ENCODE measurements at places on chromosomes 13 and 19. TPM values are rescaled to one million over a fixed set of nuclear protein-coding genes. Genes with fewer than 3 reads are reported as not detected.

The SCEL gene
- not detected for total RNA-seq

DNA sequence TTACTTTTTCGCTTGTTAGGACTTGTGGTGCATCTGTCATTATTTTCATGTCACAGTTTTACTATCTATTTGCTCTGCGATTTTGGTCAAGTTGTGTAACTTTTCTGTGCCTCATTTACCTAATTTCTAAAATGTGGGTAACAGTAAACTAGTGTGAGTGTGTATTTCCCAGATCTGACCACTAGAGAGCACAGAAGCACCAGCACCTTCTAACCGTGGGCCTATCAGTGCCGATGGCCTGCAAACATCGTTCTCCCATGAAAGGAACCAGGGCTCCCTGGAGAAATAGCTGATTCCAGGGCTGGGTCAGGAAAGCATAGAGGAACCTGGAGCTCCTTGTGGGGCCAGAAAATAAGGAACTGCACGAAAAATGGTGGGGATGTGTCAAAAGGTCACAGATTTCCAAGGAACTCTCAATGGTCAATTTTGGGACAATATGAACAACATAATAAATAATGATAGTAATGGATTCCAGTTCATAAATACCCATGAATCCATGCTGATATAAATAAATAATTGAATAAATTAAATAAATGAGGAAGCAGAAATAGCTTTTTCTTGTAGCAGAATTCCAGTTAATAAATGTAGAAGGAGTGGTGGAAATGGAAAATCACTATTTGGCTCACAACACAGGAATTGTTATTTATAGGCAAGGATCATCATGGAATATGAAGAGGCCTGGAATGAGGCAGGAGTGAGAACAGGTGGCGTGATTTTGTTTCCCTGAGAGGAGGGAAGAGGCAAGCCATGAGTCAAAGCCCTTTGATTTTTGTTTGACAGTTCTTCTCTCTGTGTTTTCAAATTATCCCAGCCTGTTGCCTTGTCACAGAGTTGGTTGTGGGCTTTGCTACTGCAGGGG is 31.1 kb downstream of the CEACAM8 start:
- H3K27me3 ChIP-seq, result peaks cover 37% of the 10 kb centered on the region
- peak; percentile 39 for DNase-seq
- no peaks in the 10 kb centered on the region for H3K4me1 ChIP-seq
- H3K27ac ChIP-seq, result no peak overlapping the region
- H3K36me3 ChIP-seq, result no peaks in the 10 kb centered on the region

DNA sequence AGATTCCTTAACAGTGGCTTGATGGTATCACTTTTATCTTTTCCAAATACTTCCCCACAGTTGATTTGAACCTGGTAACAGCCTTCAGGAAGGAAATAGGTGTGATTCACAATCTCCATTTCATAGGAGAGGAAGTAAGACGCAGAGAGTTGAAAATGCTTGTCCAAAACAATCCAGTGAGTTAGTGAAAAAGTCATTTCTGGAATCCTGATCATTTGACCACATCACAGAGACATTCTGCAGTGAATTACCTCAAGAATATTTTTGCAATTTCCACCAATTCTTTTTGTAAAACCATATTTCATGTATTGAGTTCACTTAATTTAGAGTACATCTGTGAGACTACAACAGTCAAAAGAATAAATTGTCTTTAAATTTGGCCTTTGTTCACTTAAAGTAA is 292.8 kb downstream of the DCLK1 start:
- no peak overlapping the region for H3K27ac ChIP-seq
- no peaks in the 10 kb centered on the region for H3K27me3 ChIP-seq
- no peak overlapping the region for H3K4me3 ChIP-seq
- DNase-seq, result peak; percentile 85

DNA sequence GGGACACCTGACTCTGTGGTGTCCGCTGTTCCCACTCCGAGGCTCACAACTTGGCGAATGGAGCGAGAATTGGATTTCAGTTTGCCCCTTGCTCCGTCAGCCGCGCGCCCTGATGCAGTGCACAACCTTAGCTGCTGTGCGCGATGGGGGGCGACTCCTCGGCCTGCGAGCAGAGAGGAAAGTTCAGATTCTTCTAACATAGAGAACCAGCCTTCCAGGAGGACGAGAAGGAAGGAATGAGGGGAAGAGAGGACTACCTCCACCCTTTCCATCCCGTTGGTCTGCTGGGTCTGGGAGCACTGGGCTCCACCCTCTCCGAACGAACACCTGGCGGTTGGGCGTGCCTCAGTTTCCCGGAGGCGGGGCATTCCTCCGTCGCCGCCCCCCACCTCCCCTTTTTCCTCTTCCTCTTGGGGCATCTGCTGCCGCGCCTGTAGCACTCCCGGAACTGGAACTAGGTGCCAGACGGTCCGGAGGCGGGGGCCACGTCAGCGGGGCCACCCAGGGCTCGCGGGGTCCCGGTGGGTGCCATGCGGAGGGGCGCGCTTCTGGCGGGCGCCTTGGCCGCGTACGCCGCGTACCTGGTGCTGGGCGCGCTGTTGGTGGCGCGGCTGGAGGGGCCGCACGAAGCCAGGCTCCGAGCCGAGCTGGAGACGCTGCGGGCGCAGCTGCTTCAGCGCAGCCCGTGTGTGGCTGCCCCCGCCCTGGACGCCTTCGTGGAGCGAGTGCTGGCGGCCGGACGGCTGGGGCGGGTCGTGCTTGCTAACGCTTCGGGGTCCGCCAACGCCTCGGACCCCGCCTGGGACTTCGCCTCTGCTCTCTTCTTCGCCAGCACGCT is at the start of gene KCNK6:
Gene KCNK6 (plus strand): TSS at position 425 of the 838 bp plus-strand sequence. CDS start 106 bp downstream, at position 531.
- no peak for DNase-seq
- no peaks in the 10 kb centered on the region for H3K27me3 ChIP-seq
- H3K4me3 ChIP-seq, result peak within 1 kb of the TSS; percentile 56
- 0 out of 2 replicates have a peak, but pooled peaks cover 1% of the 10 kb centered on the region for H3K36me3 ChIP-seq

- no peaks in the 10 kb centered on the region for H3K36me3 ChIP-seq
- H3K27ac ChIP-seq, result no peak overlapping the region
- no peaks in the 10 kb centered on the region for H3K4me1 ChIP-seq
- H3K27me3 ChIP-seq, result peaks cover 14% of the 10 kb centered on the region
Observed at GRCh38 chr13:26895081-26895807, 134.7 kb upstream of the GPR12 start.

The ZNF582 gene
- 1.8 TPM for total RNA-seq

The PLPP2 gene
- 2.3 TPM for total RNA-seq

The CD37 gene
- not detected for total RNA-seq

DNA sequence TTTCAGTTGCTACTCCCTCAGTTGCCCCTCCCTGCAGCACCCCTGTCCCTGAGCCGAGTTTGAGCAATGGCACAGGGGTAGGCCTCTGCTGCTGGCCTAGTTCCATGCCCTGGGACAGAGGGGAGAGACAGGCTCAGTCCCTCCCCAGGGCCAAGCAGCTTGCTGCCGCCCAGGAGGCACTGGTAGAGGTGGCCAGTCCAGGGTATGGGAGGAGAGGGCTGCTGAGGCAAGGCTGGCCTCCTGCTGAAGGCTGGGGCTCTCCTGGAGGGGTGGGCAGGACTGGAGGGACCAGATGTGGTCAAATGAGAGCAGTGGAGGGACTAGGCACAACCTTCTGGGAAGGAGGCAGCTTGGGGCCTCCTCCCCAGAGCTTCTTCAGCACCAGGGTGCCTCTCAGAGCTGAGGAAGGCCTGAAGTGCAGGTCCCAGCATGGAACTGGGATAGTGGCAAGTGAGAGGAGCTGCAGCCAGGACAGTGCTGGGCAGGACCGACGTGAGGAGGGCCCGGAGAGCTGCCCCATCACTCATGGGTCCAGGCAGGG is 29.8 kb upstream of the VSTM2B start:
- no peak overlapping the region for H3K27ac ChIP-seq
- H3K27me3 ChIP-seq, result no peaks in the 10 kb centered on the region
- no peaks in the 10 kb centered on the region for H3K36me3 ChIP-seq

GRCh38 chr13:43129066-43129465 is 105.7 kb downstream of the DNAJC15 start:
- no peaks in the 10 kb centered on the region for H3K4me1 ChIP-seq
- no peak for DNase-seq
- H3K36me3 ChIP-seq, result no peaks in the 10 kb centered on the region
- H3K4me3 ChIP-seq, result no peak overlapping the region
- peaks cover 4% of the 10 kb centered on the region for H3K27me3 ChIP-seq

DNA sequence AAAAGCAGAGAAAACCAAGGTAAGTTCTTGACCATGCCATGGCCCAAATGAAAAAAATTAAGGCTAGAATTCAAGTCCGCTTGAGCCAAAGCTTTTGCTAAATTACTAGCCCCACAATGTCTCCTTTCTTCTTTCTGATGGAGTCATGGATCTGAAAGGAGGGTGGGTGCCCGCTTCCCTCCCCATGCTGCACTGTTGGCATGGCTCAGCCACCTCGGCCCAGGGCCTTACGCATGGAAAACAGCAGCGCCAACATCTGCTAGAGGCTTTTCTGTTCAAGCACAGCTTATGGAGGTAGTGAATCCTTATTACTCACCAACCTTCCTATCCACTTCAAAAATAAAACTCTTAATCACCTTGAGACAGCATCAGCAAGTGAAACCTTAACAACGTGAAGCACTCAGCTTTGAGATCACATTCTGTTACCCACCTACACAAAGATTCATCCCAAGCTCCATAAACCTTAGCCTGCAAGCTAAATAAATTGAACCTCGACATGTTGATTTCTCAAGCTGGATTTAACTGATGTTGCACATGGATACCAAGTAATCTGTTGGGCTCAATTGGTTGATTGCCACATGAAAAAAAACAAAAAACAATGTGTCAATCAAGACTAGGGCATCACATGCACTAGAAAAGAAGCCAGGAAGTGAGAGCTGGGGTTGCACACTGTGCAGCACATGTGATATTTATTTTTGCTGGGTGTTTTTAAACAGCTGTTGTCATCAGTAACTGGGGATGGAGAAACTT is 43.4 kb downstream of the TPT1 start:
- H3K27me3 ChIP-seq, result no peaks in the 10 kb centered on the region
- no peak for DNase-seq
- no peak overlapping the region for H3K27ac ChIP-seq
- no peak overlapping the region for H3K4me3 ChIP-seq
- H3K4me1 ChIP-seq, result peaks cover 5% of the 10 kb centered on the region

GRCh38 chr13:40344270-40345148 is 321.9 kb downstream of the FOXO1 start:
- H3K4me3 ChIP-seq, result no peak overlapping the region
- H3K27me3 ChIP-seq, result no peaks in the 10 kb centered on the region
- no peaks in the 10 kb centered on the region for H3K36me3 ChIP-seq
- H3K27ac ChIP-seq, result no peak overlapping the region
- DNase-seq, result no peak

The GARIN5B gene
- not detected for total RNA-seq

GRCh38 chr19:39413272-39413910 is 922 bp downstream of the PLEKHG2 start:
- DNase-seq, result peak; percentile 60
- H3K4me1 ChIP-seq, result peaks cover 26% of the 10 kb centered on the region
- H3K27me3 ChIP-seq, result no peaks in the 10 kb centered on the region
- peak overlapping the region; percentile 98 for H3K27ac ChIP-seq

GRCh38 chr13:27372896-27373295 is 51.5 kb upstream of the GTF3A start:
- peak; percentile 16 for DNase-seq
- no peak overlapping the region for H3K27ac ChIP-seq
- H3K4me3 ChIP-seq, result no peak overlapping the region
- H3K36me3 ChIP-seq, result no peaks in the 10 kb centered on the region
- H3K4me1 ChIP-seq, result no peaks in the 10 kb centered on the region

DNA sequence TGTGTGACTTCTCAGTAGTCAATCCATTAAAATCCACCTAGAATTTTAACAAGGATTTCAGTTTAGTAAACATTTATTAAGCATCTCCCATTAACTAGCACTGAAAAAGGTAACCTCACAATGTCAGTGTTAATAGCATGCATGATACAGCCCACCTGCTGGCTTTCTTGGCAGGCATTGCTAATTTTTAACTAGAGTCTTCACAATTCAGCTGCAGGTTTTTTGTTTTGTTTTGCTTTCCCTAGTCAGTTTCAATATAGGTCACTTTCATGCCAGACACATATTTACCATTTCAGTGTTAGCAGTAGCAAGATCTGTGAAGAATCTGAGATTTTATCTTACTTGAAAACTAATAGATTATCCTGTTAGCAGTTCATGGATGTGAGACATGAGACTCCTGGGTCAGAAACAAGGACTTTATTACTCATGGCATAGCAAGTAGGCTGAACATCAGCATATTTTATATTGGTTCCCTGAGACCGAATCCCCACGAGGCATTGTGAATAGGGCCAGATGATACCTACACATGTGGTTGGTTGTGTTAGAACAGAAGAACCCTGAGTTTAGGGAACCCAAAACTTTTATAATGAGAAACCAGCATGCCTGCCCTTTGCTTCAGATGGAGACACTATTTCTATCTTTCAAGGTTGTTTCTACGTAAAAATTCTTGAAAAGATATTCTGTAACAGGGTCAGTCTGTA is 198.0 kb upstream of the HTR2A start:
- no peak for DNase-seq
- H3K27me3 ChIP-seq, result no peaks in the 10 kb centered on the region
- no peaks in the 10 kb centered on the region for H3K4me1 ChIP-seq
- H3K27ac ChIP-seq, result no peak overlapping the region
- no peak overlapping the region for H3K4me3 ChIP-seq

- H3K27ac ChIP-seq, result no peak overlapping the region
- no peak overlapping the region for H3K4me3 ChIP-seq
- H3K36me3 ChIP-seq, result no peaks in the 10 kb centered on the region
Observed at GRCh38 chr13:78875792-78876580, 217.0 kb upstream of the OBI1 start.

DNA sequence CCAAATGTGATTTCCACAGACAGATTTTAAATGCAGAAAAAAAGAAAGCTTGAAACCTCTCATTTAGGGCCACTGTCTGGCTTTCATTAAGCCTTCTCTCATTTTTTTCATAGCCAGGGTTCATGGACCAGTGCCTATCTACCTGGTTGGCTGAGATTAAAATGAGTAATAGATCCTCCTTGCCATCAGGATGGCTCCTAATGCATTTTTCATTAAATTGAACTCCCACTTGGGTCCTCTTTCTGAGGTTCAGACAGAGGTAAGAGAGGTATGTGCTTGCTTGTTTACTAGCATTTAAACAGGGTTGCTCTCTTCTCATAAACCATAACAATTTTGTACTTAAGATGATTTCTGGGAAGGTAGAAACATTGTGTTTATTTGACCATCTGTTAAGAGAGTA is 473.0 kb downstream of the TBC1D4 start:
- H3K4me3 ChIP-seq, result no peak overlapping the region
- H3K27ac ChIP-seq, result no peak overlapping the region
- H3K36me3 ChIP-seq, result no peaks in the 10 kb centered on the region
- H3K4me1 ChIP-seq, result no peaks in the 10 kb centered on the region

- DNase-seq, result no peak
- H3K36me3 ChIP-seq, result no peaks in the 10 kb centered on the region
- H3K27ac ChIP-seq, result no peak overlapping the region
- H3K4me3 ChIP-seq, result no peak overlapping the region
Observed at GRCh38 chr13:79915114-79915811, 425.7 kb downstream of the SPRY2 start.

- no peaks in the 10 kb centered on the region for H3K4me1 ChIP-seq
- no peaks in the 10 kb centered on the region for H3K36me3 ChIP-seq
- H3K27ac ChIP-seq, result no peak overlapping the region
- no peak overlapping the region for H3K4me3 ChIP-seq
Observed at GRCh38 chr13:58434943-58435342, 803.4 kb downstream of the PCDH17 start.

- no peak overlapping the region for H3K27ac ChIP-seq
- DNase-seq, result no peak
- peaks cover 13% of the 10 kb centered on the region for H3K36me3 ChIP-seq
- no peaks in the 10 kb centered on the region for H3K4me1 ChIP-seq
Observed at GRCh38 chr13:49740870-49741269, 49.6 kb upstream of the EBPL start.

The EID2B gene
- total RNA-seq, result 4.2 TPM

The IL12RB1 gene
- total RNA-seq, result not detected

GRCh38 chr13:113565526-113566226 is 18.9 kb upstream of the TFDP1 start:
- DNase-seq, result no peak
- H3K27me3 ChIP-seq, result peaks cover 24% of the 10 kb centered on the region
- H3K36me3 ChIP-seq, result no peaks in the 10 kb centered on the region
- H3K27ac ChIP-seq, result no peak overlapping the region
- H3K4me3 ChIP-seq, result no peak overlapping the region
